ENCODE measurements at places on chromosomes 4 and X.

DNA sequence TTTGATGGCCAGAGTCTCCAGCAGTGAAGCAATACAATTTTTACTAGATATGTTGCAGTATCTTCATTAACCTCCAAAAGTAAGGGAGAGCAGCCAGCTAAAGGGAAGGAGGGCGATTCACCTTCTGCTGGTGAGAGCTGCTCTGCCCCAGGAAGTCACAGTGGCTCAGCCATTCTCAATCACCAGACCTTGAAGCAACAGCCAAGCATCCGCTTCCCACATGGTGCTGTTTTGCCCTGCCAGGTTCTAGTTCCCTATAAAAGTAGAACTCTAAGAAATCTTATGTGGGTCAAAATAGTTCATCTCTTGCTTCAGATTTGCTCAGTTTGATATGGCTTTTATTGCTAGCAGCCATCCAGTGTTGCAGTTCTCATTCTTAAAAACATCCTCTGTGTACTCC, 166.8 kb downstream of the STIM2 start:
- DNase-seq = no peak

- no peak for DNase-seq
Measured at GRCh38 chrX:65987811-65988210, 52.1 kb downstream of the VSIG4 start.

GRCh38 chr4:43251841-43252240, 359.3 kb downstream of the GRXCR1 start:
- DNase-seq = peak; percentile 58

DNA sequence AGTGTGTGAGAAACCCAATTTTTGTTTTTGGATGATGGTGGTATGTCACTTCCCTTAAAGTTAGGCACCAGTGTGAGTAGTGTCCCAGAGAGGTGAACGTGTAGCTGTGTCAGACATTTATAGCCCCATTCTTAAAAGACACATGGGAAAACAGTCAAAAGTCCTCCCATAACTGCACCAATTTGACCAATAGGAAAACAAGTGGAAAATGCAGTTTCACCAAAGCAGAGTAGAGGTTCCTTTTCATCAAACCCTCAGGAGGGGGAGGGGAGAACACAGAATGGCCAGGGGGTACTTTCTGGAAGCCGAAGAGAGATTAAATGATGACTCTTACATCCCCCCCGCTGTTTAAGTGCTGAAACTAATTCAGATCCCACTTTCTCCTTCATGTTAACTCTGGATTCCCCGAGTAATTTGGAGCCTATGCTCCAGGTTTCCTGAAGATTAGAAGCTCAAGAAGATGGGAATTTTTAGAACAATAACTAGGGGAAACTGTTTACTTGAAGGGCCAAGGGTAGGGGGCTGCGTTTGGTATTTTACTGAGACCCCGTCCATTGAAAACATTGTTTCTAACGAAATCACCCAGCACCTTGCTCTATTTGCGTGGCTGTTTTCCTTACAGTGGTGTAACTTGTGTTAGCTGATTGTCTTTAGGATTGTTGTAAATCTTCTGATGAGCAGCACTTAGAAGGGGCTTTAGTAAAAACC, 2.1 kb upstream of the LEF1 start:
- DNase-seq = no peak

GRCh38 chrX:585115-585808, 45.3 kb upstream of the SHOX start:
- DNase-seq = no peak
